ENCODE measurements at places on chromosomes 5 and 9.
A peak's percentile ranks its signal among the peaks of the same experiment; 100 is the strongest.

GRCh38 chr9:93905473-93906133 lies 49.6 kb downstream of the BARX1 start:
- DNase-seq, result no peak

DNA sequence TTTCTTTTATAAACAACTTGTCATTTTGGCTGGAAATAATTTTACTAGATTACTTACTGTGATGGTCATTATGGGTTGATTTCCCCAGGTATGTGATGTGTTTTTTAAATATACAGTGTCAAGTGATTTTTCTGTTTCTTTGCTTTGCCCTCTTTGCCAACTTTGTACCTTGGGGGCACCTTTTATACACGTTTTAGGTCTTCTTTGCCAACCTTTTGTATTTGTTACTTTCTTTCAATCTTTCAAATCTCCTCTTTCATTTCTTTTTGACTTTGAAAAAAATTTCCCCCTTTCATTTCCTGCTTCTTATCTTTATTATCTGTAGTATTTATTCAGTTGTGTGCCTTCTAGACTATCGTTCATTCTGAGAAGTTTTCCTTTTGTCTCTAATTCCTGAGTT lies 65.4 kb upstream of the DHFR start:
- no peak for DNase-seq

DNA sequence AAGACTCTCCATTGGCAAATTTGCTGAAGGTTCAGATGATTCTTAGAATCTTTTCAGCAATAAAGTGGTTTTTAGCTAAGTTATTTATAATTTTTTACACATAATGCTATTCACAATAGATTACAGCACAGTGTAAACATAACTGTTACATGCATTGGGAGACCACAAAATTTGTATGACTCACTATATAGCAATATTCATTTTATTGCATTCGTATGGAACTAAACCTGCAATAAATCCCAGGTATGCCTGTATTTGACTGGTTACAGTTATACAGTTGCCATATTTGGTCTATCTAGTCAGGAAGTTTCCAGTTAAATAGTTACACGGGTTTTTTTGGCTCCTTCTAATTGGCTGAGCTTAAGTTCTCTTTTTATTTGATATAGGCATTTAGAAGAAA lies 220.8 kb downstream of the MRPS30 start:
- DNase-seq, result no peak

DNA sequence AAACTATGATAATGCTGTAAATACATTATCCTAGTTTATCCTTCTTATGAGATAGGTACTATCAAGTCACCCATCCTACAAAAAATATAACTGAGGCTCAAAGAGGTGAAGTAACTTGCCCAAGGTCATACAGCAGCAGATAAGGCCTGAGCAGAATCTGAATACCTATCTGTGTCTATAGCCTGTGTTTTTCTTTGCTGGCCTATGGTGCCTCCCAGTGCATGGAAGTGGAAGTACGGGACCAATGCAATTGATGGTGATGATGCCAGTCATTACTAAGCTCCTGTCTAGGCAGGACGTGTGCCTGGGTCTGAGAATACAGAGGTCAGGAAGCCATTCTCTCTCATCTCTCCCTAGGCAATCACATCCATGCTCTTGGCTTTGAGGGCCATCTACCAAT lies 67.8 kb downstream of the FAT2 start:
- peak; percentile 27 for DNase-seq

- peak; percentile 28 for DNase-seq
These were observed 984.9 kb downstream of the TLE4 start for GRCh38 chr9:80556631-80557030.

GRCh38 chr9:126499005-126499910 lies 114.5 kb upstream of the LMX1B start:
- peak; percentile 55 for DNase-seq
